ENCODE measurements at places on chromosomes 3 and 15. TPM values are rescaled to one million over a fixed set of nuclear protein-coding genes. Genes with fewer than 3 reads are reported as not detected.
A peak's percentile ranks its signal among the peaks of the same experiment; 100 is the strongest.

The TGM4 gene
- polyA plus RNA-seq: 0.12 TPM

The TAGLN3 gene
- polyA plus RNA-seq: 24.2 TPM

The ROBO2 gene
- not detected for polyA plus RNA-seq

The GOLGA6L7 gene
- not detected for polyA plus RNA-seq

The SNX1 gene
- polyA plus RNA-seq: 80.7 TPM

The TRPM1 gene
- not detected for polyA plus RNA-seq

The CSPG5 gene
- polyA plus RNA-seq: 0.58 TPM

DNA sequence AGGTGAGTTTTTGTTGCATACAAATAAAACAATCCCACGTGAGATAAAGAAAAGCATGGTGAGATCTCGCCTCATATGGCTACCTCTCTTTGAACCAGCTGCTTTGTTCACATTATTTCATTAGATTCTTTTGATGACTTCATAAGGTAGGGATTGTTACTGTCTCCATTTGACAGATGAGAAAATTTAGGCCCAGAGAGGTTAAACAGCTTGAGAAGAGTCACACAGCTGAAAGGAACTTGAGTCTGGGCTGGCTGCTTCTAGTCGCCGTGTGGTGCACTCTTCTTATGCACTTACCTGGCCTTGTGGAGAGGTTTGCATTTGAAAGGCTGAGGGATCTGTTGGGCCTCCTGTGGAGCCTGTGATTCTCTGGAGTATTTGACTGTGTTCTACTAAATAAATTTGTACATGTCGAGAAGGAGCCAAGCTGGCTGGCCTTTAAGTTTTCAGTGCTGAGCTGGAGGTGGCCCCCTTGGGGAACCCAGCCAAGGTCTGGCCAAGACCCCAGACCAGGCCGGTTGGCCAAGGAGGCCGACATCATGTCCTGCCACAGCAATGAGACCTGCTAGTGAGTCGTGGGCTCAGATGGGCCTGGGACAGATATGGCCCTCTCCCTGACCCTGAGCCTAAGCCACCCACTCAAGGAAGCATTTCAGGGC is 125.1 kb downstream of the SMAD6 start:
- no peak for DNase-seq

- DNase-seq: peak; percentile 4
These were observed 46.3 kb upstream of the SLC41A3 start for GRCh38 chr3:126130081-126130855.

DNA sequence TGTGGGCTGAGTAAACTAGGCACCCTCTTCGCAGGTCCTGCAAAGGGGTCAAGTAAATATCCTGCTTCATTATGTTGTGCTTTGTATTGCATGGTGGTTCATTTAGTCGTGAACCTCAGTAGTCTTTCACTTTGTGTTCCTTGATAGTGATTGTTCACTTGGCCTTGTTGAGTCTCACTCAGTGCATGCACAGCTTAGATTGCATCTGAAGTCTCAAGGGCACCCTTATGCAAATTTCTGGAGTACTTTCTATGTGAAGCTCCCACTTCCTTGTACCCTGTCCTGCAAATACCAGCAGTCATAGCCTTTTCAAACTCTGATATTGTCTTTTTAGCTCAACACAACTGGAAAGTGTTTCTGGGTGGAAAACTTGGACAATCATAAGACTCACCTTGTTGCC is 519.2 kb downstream of the NAALADL2 start:
- no peak for DNase-seq

- DNase-seq: no peak
These were observed 99.4 kb upstream of the HACD2 start for GRCh38 chr3:123684209-123684608.

- DNase-seq: no peak
These were observed 96.5 kb upstream of the MYO5C start for GRCh38 chr15:52392008-52392687.

DNA sequence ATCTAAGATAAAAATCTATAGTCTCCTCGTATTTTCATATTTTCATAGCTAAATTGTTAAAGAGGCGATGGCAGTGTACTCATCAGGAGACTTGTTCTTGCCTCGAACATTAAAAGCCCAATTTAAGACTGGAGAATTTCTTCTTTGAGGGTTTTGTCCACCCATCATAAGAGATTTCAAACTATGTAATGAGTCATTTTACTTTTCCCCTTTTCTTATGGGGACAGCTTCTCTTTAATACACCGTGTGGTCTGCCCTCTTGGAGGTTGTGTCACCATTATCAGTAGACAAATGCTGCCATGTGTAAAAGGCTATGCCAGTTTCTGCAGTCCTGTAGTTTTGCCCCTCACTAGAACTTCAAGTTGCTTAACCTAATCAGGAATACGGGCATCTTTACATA is 16.9 kb downstream of the TGFBR2 start:
- DNase-seq: no peak

GRCh38 chr15:38631119-38632075 is 66.8 kb upstream of the RASGRP1 start:
- no peak for DNase-seq

DNA sequence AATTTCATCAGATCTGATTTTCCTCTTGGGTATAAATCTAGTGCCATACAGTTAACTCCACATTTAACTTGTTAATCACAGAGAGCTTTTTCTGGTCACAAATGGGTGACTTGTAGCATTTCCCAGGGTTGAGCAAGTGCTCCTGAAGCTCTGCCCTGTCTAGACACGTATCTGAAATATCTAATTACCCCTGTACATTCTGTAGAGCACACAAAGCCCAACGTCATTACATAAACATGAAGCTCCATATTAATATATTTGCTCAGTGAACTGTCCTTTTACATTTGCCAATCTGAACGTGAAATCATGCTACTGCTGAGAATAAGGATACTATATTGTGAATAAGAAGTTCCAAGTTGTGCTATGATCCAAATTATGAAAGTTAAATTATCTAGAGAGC is 49.0 kb downstream of the THBS1 start:
- DNase-seq: no peak
